ENCODE measurements at places on chromosomes 2 and 18.

DNA sequence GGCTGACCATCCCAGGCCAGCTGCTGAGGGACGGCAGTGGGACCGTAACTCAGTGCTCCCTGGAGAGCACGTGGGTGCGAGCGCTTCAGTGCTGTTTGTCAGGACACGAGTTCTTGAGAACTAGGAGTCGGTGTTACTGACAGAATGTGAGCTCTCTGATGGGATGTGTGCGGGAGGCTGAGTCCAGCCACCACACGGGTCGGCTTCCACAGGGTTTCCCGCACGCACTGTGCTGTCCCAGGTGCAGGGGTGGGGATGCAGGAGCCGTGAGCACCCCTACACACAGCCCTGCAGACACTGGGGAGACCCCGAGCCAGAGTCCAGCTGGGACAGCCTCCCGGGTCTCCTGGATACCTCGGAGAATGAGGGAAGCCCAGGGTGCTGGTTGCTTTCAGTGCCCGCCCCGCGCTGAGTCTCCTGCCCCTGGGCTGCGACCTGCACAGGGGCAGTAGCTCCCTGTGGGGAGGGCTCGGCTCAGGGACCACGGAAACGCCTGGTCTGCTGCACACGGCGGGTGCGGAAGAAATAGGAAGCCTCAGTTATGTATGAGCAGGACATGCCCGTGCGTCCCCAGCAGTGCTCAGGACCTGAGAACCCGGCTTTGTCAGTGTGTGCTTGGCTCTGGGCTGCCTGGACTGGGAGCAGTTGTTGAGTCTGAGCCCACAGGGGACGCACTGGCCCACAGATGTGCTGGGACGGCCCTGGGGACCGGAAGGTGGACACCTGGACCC is 71.2 kb downstream of the KCNG2 start:
- no peak for DNase-seq

DNA sequence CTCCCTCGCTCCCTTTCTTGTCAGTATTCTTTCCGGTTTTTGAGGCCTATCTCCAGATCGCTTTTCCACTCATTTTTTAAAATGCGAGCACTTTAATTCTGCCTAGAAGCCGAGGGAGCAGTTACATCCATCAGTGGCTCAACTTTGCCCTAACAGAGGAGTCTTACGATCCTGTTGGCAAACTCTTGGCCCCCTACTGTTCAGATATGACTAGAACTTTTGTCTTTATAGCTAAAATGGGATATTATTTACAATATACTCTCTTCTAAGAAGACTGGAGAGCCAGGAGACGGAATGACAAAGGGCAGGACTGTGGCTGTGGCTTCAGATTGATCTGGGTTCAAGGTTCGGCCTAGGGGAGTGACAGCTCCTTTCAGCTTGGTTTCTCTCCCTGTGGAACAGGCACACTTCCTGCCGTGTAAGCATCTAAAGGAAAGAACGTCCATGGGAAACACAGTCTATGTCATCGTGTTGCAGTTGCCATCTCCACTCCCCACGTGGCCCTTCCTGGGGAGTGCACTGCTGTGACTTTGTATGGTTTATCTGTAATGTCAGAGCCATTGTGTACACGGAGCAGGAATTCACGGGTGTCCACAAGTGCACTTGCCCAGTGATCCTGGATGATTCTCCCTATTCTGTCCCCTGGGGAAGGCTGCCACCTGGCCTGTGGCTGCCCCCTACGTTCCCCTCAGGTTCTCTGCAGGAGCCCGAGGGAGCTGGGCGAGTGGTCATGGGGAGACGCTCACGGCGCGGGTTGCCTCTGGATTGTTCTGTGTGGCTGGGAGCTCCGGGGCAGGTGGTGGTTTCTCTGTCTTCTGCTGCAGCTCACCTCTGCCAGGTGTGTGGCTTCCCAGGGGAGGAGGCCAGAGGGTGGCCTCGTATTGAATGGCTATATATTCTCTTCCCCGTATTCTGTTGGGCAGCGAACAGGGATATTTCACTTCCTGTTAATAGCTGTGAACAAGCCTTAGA is 222.0 kb downstream of the LDLRAD4 start:
- DNase-seq, result no peak

DNA sequence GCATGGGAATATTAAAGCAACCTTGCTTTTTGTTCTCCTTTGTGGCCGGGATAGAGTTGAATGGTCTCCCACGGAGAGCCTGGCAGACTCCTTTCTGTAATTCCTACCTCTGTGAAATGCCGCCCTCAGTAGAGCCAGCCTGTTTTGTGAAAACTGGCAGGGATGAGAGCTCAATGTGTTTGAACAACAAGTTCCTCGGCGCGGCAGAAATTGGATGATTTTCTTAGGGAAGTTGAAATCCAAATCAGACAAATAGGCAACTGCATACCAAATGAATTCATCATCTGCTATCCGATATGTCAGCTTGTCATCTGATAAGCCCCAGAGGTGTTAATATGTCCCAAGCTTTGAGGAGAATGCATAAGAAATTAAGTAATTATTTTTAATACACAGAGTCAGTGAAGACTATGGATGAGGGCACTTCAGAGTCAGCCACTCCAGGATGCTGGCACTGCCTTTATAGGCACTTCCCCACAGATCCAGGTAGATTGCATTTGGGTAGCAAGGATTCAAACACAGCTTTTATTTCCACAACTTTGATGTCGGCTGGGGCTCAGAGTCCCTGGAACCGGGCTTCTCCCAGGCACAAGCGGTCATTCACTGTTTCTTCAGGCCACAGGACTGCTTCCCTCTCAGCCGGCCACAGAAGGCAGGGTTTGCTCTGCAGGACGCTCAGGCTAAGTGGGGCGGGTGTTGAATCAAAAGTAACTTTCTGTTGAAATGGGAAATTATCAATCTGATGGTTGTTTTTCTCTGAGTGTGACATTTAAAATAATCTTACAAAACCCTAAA is 82.8 kb upstream of the REV1 start:
- no peak for DNase-seq

DNA sequence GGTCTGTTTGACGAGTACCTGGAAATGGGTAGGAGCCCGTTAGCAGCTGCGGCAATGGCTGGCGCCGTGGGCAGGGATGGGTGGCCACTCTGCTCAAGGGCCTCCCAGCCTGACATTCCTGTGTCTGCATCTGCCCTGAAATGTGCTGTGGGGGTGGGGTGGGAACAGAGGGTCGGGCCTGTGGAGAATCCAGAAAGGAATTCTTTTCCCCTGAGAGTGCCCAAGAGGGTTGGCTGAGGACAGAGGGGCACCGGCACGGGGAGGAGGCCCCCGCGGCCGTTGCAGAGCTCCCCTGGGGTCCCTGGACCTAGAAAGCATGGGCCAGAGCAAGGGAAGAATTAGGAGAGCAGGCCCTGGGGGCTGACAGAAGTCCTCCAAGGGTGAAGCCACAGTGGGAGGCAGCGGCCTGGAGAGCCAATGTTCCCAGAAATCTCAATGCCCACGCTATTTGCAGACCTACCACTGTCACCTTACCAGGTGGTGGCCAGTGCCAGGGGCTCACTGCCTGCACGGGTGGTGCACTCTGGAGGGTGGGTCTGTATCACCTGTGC is 27.8 kb downstream of the ANO7 start:
- no peak for DNase-seq

- DNase-seq, result no peak
These were observed 79.3 kb downstream of the CLHC1 start for GRCh38 chr2:55152475-55153412.

DNA sequence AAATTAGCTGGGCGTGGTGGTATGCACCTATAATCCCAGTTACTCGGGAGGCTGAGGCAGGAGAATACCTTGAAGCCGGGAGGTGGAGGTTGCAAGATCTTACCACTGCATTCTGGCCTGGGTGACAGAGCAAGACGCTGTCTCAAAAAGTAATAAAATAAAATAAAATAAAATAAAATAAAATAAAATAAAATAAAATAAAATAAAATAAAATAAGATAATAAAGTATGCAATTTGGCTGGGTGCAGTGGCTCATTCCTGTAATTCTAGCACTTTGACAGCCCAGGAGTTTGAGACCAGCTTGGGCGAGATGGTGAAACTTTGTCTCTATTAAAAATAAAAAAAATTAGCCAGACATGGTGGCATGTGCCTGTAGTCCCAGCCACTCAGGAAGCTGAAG is 85.6 kb upstream of the XPO1 start:
- no peak for DNase-seq

DNA sequence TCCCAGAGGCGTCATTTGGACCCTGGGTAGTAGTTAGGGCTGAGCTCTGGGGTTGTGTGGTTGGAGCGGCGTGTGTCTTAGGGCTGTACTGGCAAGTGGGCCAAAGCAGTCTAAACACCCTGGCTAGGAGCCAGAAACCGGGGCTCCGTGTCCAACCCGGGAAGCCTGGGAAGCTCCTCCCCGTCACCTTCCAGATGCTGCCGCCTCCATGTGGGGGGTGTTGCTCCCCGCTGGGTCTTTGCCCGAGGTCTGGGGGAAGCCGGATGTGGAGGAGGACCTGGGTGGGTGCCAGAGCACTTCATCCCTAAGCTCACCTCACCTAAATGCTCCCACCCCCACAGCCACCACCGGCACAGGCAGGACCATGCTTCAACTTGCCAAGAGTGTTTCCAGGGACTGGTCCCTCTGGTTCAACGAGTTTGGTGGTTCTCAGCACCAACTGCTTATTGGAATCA is 25.4 kb downstream of the TET3 start:
- DNase-seq, result no peak

Measured in effector memory CD4-positive, alpha-beta T cell (primary cell).